ENCODE measurements at places on chromosomes 5 and 9. TPM values are rescaled to one million over a fixed set of nuclear protein-coding genes. Genes with fewer than 3 reads are reported as not detected.

The BTNL8 gene
- polyA plus RNA-seq, result not detected

The SLC6A19 gene
- polyA plus RNA-seq, result not detected

The XRCC4 gene
- 7.3 TPM for polyA plus RNA-seq

The SLC6A7 gene
- not detected for polyA plus RNA-seq

The PCDHGA12 gene
- 0.06 TPM for polyA plus RNA-seq

The CLIC3 gene
- 7.0 TPM for polyA plus RNA-seq

The CDC20B gene
- not detected for polyA plus RNA-seq

The LCN15 gene
- not detected for polyA plus RNA-seq

The NADK2 gene
- 5.4 TPM for polyA plus RNA-seq

The PRRX2 gene
- not detected for polyA plus RNA-seq

The HAND1 gene
- not detected for polyA plus RNA-seq

The IRF1 gene
- 108 TPM for polyA plus RNA-seq

The HIGD2A gene
- 209 TPM for polyA plus RNA-seq

The CDKN2B-AS1 gene
- not detected for polyA plus RNA-seq

The MXD3 gene
- 0.07 TPM for polyA plus RNA-seq

The SYK gene
- 0.37 TPM for polyA plus RNA-seq

The PRDM9 gene
- polyA plus RNA-seq, result not detected

The GABRA6 gene
- polyA plus RNA-seq, result not detected

The TOR4A gene
- 0.12 TPM for polyA plus RNA-seq

The TRIM7 gene
- polyA plus RNA-seq, result not detected

The SLC27A6 gene
- polyA plus RNA-seq, result not detected

The IL4 gene
- not detected for polyA plus RNA-seq

The LCN9 gene
- polyA plus RNA-seq, result not detected

The CCNJL gene
- polyA plus RNA-seq, result not detected

The ABO gene
- not detected for polyA plus RNA-seq

The USP20 gene
- 37.1 TPM for polyA plus RNA-seq

The PTAR1 gene
- polyA plus RNA-seq, result 8.1 TPM

The C8G gene
- 1.6 TPM for polyA plus RNA-seq

The FAM240B gene
- not detected for polyA plus RNA-seq

The PCDHGB4 gene
- polyA plus RNA-seq, result not detected

The NTRK2 gene
- not detected for polyA plus RNA-seq

The IRX1 gene
- polyA plus RNA-seq, result not detected

The ARID3C gene
- polyA plus RNA-seq, result not detected

The CTXN3 gene
- not detected for polyA plus RNA-seq

The SPAG8 gene
- polyA plus RNA-seq, result 0.17 TPM

The KCNN2 gene
- polyA plus RNA-seq, result not detected

The CD74 gene
- 407 TPM for polyA plus RNA-seq

The ADRB2 gene
- polyA plus RNA-seq, result 0.33 TPM

The PCDHA9 gene
- polyA plus RNA-seq, result not detected

The ARHGEF28 gene
- polyA plus RNA-seq, result not detected

The TRIO gene
- 1.2 TPM for polyA plus RNA-seq

The EGFL7 gene
- not detected for polyA plus RNA-seq

The EQTN gene
- not detected for polyA plus RNA-seq

The PHF2 gene
- 2.3 TPM for polyA plus RNA-seq

The F2R gene
- polyA plus RNA-seq, result 37.3 TPM

The RNF183 gene
- not detected for polyA plus RNA-seq

The SCGB3A2 gene
- polyA plus RNA-seq, result not detected

The CYLC2 gene
- not detected for polyA plus RNA-seq

The NAIP gene
- 2.4 TPM for polyA plus RNA-seq

The CDH18 gene
- polyA plus RNA-seq, result not detected

The PCDHGA11 gene
- not detected for polyA plus RNA-seq
